ENCODE measurements at places on chromosomes 6 and 20. TPM values are rescaled to one million over a fixed set of nuclear protein-coding genes. Genes with fewer than 3 reads are reported as not detected.

BTNL2 gene
- total RNA-seq = not detected

PRSS16 gene
- not detected for total RNA-seq

DSTN gene
- 219 TPM for total RNA-seq

SEMG1 gene
- not detected for total RNA-seq

SOX12 gene
- total RNA-seq = 9.5 TPM

FANCE gene
- total RNA-seq = 7.6 TPM

PACSIN1 gene
- total RNA-seq = 0.15 TPM

CFB gene
- total RNA-seq = 24.1 TPM

F13A1 gene
- total RNA-seq = not detected

KIAA1755 gene
- total RNA-seq = 4.1 TPM

ADGB gene
- total RNA-seq = not detected

CCDC170 gene
- total RNA-seq = 0.44 TPM

BACH2 gene
- 0.87 TPM for total RNA-seq

B3GAT2 gene
- total RNA-seq = under 0.01 TPM

ULBP1 gene
- total RNA-seq = 0.44 TPM

TRIM10 gene
- not detected for total RNA-seq

OR5V1 gene
- not detected for total RNA-seq

SPINT3 gene
- not detected for total RNA-seq

SNAP25 gene
- 9.6 TPM for total RNA-seq

MDN1 gene
- 22.8 TPM for total RNA-seq

CBLN4 gene
- not detected for total RNA-seq

NHLRC1 gene
- total RNA-seq = 5.6 TPM

CDH4 gene
- total RNA-seq = 2.0 TPM

KCNK5 gene
- total RNA-seq = not detected

TTPAL gene
- total RNA-seq = 17.2 TPM

All from smooth muscle cell of trachea (primary cell).